Fibroblast of pulmonary artery (primary cell): ENCODE measurements at places on chromosomes 7 and 10.

GRCh38 chr10:51468424-51468823 is 231.0 kb downstream of the CSTF2T start:
- peak; percentile 3 for DNase-seq

- no peak for DNase-seq
These were observed 2.4 kb upstream of the MKLN1 start for GRCh38 chr7:131325179-131325840.

DNA sequence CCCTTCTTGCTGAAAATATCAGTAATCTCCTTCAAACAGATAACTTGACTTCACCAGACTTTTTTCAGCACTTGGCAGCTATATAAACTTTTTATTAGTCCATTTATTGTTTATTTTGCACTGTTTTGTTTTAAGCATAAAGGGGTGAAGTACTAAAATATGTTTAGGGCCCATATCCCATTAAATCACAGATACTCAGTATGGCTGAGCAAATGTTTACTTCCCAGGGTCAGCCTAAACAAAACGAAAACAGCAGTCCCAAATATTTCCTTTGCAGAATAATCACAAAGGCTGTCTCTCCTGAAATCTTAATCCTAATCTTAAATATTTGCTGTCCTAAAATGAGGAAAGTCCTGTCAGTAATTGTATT is 649.6 kb downstream of the TNS3 start:
- DNase-seq = peak; percentile 4

DNA sequence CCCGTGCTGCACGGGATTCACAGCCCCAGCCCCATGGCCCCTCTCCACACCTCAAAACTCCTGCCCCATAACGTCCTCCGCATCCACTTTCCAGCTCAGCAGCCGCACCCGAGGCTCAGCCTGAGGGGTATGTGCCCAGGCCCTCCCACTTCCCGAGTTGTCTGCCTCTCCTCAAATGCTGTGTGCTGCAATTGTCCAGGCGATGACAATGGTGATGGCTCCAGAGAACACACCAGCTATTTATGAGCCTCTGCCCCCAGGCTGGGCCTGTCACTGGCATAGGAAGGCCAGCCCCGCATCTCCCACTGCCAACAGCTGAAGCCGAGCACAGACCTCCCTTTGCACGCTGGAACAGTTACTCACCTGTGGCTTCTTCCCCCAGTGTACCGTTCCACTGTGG is 2.4 kb upstream of the LDB3 start:
- DNase-seq = no peak

GRCh38 chr10:63710703-63711102 is 189.5 kb downstream of the REEP3 start:
- no peak for DNase-seq

- DNase-seq = no peak
These were observed 106.6 kb downstream of the FAS start for GRCh38 chr10:89097226-89097625.

GRCh38 chr10:1366811-1367425 is 310.7 kb downstream of the WDR37 start:
- DNase-seq = no peak

GRCh38 chr7:143362131-143363015 is at the start of gene FAM131B:
FAM131B (minus strand) TSS chr7:143362713; CDS start chr7:143362603, 110 bp downstream.
- DNase-seq = no peak

GRCh38 chr10:80168679-80169380 is 36.3 kb downstream of the PLAC9 start:
- no peak for DNase-seq

DNA sequence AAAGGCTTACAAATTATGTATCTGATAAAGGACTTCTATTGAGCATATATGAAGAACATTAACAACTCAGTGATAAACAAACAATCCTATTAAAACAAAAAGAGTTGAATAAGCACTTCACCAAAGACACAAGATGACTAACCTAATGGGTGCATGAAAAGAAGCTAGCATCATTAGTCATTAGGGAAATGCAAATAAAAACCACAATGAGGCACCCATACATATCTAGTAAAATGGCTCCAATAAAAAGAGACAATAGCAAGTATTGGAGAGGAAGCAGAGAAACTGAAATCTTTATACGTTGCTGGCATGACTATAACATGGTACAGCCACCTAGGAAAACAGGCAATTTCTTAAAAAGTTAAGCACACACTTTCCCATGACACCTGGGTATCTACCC is 77.6 kb upstream of the ZMIZ1 start:
- DNase-seq = no peak

GRCh38 chr10:65306201-65306600 is 1619.6 kb upstream of the LRRTM3 start:
- DNase-seq = no peak

GRCh38 chr7:65979583-65980477 is 2.2 kb downstream of the GUSB start:
- no peak for DNase-seq

DNA sequence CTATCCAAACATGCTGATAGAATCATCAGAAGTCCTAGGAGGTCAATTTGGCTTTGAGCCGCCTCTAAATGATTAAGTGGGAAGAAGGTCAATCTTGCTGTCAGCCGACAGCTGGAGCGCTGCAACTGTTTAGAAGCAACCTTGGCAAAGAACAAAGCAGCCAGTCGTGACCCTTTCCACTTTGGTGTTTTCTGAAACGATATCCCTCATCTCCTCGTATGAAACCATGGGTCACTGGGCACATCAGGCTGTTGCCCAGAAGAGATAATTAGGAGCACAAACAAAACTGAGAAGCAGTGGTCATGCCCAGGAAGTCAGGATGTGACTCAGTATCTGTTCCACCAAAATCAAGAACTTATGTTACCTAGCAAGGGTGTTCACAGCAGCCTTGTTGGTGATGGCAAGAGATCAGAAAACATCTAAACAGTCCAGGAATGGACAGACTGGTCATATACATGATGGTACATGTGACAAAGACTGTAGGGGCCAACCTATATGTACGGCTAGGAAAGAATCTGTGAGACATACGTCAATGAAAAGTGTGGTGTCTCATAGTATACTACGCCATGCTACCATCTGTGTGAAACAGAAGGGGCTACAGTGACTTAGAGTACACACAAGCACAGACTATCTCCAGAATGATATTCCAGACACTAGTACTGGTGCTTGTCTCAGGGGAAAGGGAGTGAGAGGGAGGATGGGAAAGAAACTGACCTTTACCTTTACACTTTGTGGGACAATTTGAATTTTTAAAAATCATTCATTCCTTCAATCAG is 22.4 kb downstream of the STN1 start:
- peak; percentile 32 for DNase-seq

DNA sequence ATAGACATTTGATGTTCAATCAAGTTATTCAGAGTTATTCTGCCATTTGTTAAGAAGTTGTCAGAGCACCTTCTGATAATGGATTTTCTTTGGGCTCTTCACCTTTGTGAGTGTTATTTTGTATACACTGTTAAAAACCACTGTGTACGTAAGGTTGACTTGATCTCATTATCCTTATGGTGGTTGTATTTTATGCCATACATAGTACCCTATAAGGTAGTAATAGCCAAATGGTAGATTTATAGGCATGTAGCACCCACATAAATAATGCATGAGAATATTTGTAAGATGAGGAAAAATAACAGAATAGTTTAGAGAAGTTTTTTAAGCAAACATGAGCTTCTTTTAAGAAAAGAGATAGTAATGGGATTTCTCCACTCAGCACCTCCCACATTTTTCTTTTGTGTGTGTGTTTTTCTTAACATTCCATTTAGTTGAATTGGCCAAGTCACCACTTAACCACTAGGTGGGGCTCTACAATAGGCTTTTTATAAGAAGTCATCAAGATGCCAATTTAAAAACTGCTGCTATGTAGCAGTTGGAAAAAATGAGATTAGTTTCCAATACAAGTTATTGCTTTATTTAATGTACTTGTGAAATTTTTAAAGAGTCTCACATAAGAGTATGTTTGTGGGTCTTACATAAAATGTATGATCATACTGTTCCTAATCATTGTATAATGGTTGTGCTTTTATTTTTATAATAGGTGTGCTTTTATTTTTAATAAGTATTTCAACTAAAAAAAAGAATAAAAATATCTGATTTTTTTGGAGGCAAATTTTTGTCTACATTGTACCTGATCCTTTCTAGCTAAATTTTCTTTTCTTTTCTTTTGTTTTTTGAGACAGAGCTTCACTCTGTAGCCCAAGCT is 41.1 kb upstream of the STMP1 start:
- peak; percentile 93 for DNase-seq

DNA sequence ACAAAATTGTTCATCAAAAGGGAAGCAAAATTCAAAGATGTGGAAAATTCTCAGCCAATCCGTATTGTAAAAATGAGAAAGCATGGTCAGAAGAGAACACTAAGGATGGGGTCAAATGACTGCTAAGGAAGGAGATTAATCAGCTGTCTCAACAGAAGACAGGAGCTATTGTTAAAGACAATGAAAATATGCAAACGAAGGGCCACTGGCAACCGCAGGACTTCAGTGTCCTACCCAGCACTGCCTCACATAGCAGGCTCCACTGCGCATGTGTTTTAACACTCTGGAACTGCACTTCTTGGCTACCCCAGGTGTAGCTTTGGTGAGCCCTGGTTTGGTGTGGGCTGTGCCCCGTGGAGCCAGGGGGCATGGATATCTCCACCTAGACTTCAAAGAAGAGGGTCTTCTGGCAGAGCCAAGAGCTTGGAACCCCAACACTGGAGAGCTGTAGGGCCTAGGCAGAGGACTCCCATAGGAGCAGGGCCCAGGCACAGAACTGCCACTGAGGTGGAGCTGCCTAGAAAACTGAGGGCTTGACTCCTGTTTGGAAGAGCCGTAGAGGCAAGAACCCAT is 176.2 kb upstream of the GDF10 start:
- DNase-seq = no peak

DNA sequence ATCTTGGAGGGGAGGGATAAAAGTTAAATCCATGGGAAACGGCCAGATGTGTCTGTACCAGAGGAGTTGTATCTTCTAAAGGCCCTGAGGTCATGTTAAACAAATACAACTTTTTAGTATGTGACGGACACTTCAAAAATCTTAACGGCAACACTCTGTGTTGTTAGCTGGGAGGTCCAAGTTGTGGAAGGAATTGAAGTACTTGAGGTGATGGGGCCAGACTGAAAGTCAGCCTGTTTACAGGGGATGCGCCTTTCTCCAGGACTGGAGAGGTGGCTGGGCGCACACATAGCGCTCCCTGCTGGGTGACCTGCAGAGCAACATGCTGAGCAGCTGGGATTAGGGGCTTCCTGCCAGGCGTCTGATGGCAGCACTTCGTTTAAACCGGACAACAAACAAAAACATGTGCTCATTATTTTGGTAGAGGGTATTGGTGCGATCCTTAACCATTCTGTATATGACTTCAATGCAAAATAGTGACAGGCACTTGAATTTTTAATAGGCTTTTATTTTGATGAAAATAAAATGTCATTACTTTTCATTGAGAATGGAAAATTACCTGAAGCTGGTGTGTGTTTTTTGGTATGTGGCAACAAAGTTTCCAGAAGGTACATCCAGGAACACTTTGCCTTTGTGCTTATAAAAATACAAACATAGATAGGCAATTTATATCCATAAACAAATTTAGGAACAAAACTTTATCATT is 198.2 kb downstream of the MLLT10 start:
- peak; percentile 86 for DNase-seq

DNA sequence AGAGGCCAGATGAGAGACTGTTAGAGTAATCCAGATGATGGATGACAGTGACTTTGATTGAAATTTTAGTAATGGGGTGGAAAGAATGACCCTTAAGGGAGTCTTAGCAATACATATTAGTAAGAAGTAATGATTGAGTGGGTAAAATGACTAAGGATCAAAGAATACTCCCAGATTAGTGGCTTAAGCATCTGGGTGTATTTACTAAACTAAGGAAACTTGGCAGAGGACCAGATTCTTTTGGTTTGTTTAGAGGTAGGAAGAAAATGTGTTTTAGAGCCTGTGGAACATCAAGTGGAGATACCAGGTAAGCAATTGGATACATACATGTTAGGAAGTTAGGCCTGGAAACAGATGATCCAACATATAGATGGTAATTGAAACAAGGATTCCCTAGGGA is 58.8 kb upstream of the ADRA2A start:
- no peak for DNase-seq

DNA sequence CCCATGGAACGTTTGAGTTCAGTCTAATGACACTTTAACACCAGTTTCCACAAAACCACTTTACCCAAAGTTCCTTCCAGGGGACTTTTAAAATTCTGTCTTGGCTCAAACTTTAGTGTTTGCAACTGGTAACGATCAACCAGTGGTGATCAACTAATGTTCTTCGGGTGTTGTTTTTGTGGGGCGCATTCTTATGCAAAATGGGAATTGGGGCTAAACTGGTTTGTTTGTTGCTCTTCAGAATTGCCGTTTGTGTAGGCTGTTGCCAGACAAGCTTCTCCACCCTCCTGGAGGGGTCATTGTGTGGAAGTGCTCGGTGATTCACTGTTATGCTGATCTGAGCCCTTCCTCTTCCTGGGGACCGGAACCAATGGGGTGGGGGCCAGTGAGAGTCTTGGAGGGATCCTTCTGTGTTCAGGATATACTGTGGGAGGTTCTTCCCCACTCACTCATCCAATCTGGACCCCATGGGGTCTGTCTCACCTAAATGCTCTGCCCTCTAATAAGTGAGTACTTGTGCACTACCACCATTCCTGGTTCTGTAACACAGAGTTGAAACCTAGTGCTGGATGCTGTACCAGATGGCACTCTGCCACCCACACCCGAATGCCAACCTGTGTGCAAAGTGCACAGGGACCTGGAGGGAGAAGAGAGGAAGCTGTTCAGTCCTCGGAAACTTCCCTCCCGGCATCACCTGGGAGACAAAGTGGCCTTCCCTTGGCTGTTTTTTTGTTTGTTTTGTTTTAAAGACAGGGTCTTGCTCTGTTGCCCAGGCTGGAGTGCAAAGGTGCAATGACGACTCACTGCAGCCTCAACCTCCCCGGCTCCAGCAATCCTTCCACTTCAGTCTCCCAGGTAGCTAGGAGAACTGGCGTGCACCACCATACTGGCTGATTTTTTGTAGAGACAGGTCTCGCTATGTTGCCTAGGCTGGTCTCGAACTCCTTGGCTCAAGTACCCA is 2.1 kb downstream of the NFE2L3 start:
- peak; percentile 56 for DNase-seq

GRCh38 chr10:122445904-122446303 is 8.5 kb upstream of the ARMS2 start:
- no peak for DNase-seq

DNA sequence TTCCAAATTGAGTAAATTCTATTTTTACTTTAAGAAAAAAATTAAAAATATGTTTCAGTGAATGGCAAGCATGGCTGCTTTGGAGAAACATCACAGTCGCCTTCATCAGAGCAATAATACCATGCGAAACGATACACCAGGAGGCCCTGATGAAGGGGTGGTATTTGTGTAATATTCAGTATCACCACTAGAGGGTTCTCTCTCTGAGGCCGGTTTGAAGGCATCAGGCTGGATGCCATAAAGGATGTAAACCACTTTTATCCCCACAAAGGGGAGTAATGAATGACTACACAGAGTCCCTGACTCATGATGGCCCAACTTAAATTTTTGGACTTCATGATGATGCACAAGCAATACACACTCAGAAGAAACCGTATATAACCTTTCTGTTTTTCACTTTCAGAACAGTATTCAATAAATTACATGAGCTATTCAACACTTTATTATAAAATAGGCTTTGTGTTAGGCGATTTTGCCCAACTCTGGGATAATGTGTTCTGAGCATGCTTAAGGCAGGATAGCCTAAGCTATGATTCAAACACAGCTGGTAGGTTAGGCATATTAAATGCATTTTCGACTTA is 95.5 kb downstream of the PPP1R17 start:
- peak; percentile 71 for DNase-seq
